ENCODE measurements at places on chromosomes 3 and 15.
A peak's percentile ranks its signal among the peaks of the same experiment; 100 is the strongest.

GRCh38 chr3:186772701-186773417, 10.5 kb upstream of the EIF4A2 start:
- peak; percentile 34 for DNase-seq

- DNase-seq, result no peak
These were observed 253.7 kb downstream of the FOXP1 start for GRCh38 chr3:71329817-71330216.

- no peak for DNase-seq
These were observed 157.6 kb downstream of the TBL1XR1 start for GRCh38 chr3:177039490-177040274.

- no peak for DNase-seq
These were observed 56.5 kb downstream of the HEG1 start for GRCh38 chr3:124999317-124999716.

DNA sequence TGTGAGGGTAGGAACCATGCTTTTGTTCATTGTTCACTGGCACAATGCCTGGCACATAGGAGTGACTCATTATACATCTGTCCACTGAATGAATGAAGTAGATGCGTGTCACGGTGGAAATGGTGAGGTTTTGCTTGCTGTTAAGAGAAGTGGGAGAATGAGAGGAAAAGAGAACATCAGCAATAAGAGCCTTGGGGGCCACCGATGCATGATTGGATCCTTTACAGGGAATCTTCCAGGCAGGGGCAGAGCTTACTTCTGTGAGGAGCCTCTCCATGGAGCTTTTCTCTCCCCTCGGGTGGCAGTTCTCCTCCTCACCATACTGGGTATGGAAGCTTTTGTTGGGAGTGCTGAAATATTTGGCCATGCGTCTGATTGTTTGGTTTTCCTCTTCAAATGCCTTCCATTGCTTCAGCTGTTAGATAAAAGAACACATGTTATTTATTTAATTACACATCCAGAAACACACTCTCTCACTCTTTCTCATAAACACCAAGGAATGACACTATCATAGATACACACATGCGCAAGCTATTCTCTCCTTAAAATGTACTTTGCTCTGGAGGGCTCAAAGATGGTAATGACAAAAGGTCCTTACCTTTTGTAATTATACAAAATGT, 78.9 kb upstream of the GSK3B start:
- no peak for DNase-seq

DNA sequence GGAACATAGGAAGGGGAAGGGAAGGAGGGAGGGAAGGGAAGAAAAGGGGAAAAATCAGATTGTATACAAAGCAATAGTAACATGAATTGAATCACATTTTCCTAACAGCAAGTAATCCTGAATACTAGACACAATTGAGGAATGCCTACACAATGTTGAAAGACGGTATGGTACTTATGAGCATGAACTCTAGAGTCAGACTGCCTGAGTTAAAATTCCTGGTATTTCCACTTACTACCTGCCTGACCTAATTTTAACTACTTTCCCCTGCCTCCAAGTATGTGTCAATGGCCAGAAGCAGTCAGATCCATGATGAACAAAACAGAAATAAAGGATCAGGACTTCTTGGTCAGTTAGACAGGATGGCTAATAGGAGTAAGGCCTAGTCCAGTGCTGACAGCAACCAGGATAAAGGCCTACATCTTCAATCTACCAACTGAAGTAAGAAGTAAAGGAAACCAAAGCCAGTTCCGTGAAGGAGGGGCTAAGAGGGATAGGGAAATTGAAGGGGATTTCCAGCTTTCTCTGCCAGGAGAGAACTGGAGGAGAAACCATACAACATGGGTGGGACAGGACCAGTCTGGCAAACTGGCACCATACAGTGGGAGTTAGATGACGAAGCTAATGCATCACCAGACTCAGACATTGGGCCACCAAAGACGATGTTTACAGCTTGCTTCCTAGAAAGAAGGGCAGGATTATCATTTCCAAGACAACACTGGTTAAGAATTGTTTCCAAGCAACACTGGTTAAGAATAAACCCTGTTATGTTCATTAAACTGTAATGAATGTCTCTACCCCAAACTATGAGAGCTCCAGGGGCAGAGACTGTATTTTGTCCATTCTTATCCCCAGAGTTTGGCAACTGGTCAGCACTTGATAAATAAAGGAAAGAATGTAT, 151.6 kb upstream of the UBE2E2 start:
- DNase-seq, result no peak

GRCh38 chr15:89333959-89334509, 590 bp downstream of the POLG start:
- peak; percentile 22 for DNase-seq

Data from astrocyte of the hippocampus (primary cell).